ENCODE measurements at places on chromosomes 4 and X.

DNA sequence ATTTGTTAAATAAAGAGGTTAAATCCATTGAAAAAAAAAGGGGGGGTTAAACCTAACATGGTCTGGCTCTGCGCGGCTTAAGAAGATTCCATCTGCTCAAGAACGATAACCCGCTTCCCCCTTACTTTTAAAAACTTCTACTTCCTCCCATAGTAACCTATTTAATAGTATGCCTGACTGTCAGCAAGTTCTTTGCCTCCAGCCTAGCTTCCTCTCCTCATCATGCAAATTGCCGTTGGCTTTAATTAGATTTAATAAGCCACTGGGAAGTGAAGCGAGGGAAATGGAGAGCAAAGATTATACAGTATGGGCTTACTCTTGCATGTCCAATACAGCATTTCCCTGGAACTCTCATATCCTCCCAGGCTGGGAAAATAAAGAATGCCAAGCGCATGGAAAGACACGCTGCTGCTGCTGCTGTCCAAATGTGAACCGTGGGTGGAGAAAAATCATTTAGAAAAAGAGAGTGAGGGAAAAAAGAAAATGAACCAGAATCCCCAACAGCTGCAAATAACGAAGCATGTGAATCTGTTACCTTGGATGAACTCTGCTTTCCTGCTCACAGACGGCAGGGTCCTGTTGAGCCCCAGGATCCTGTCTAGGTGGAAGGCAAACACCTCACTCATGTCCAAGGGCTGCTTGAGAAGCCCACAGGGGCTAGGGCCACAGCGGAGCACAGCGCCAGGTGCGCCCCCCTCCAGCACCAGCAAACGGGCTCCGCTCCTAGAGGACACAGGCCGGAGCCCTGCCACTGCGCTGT lies 2.7 kb downstream of the GASK1B start:
- DNase-seq = no peak

- no peak for DNase-seq
Observed at GRCh38 chr4:1376841-1377605, 29.2 kb downstream of the NKX1-1 start.

- no peak for DNase-seq
Observed at GRCh38 chr4:137626942-137627738, 94.8 kb upstream of the PCDH18 start.

DNA sequence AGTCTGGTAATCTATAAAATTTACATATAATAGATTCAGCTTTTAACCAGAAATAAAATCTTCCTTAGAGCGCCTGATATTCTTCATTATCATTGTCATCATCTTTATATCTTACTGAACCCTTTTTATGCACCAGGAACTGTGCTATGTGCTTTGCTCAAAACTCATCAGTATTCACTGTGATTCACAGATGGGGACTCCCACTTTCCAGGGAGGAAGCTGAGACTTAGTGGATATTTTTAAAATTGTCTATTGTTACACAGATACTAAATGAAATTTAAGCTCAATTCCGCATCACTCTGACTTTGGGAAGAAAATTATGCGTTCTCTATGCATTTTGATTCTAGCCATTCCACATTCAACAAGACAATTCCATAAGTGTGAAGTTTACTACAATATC lies 34.8 kb upstream of the SULT1E1 start:
- no peak for DNase-seq

All from CD4-positive, alpha-beta T cell treated with Interleukin-6 at 100 ng/mL for 8 hours (primary cell).